Activated CD8-positive, alpha-beta memory T cell treated with anti-CD3 and anti-CD28 coated beads for 1 hour (primary cell): ENCODE measurements at places on chromosomes 6 and 20.

- no peak for DNase-seq
Observed at GRCh38 chr6:124967444-124967843, 5.2 kb downstream of the RNF217 start.

GRCh38 chr6:6646384-6646783 is 57.9 kb downstream of the LY86 start:
- DNase-seq: no peak

DNA sequence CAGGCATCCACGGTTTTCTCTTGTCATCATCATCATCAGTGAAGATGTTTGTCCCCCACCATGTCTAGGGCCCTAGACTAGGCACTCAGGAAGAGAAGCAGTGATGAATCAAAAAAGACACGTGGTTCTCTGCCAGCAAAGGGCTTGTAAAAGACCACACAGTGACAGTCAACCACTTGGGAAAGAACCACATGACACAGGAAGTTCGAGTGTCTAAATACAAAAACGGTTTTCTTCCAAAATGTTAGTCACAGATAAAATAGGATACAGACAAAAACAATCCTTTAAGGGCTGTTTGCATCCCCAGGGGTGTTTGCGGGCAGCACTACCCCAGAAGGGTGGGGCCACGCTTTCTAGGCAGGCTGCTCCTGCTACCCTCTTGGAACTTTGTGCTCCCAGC is 356.8 kb upstream of the AGPAT4 start:
- no peak for DNase-seq

DNA sequence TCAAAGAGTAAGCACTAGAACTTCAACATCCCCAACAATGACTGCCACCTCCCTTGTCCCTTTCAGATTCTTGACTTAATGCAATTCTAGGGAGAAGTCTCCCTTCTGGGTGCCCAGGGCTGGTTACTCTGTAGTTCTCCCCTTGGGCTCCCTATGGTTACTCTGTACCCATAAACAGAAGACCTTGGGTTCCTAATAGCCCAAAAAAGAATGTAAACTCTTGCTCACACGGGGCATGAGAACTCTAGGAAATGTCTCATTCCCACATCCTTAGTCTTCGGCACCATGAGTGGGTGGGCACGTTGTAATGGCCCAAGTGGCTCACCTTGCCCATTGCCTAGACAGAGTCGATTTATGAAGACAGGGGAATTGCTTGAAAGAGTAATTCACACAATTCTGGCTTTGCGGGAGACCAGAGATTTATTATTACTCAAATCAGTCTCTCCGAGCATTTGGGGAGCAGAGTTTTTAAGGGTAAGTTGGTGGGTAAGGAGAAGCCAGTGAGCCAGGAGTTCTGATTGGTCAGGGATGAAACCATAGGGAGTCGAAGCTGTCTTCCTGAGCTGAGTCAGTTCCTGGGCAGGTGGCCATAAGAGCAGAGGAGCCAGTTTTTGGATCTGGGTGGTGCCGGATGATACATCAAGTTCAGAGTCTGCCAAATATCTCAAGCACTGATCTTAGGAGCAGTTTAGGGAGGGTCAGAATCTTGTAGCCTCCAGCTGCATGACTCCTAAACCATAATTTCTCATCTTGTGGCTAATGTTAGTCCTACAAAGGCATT is 61.2 kb upstream of the SIRPG start:
- no peak for DNase-seq

DNA sequence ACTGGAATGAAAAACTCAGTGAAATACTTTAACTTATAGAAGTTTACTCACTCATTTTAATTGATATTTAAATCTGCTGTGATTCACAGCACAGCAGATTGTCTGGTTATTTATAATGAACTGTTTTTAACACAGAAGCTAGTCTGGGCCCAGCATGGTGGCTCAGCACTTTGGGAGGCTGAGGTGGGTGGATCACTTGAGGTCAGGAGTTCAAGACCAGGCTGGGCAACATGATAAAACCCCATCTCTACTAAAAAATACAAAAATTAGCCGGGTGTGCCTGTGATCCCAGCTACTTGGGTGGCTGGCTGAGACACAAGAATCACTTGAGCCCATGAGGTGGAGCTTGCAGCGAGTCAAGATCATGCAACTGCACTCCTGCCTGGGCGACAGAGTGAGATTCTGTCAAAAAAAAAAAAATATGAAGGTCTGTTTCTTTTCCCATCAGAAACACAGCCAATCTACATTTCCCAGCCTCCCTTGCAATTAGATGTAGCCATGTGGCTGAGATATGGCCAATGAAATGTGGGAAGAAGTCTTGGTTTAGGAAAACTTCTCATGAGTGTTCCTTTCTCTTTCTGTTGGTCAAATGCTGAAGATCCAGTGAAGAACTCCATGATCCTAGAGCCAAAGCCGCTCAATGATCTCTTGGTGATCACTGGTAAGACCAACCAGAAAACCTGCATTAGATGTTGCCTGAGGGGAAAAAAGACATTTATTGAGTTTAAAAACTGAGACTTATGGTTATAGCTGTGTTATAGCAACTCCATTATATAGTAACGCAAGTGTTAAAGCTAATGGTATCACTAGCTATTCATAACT is 31.3 kb upstream of the BTN3A2 start:
- no peak for DNase-seq

DNA sequence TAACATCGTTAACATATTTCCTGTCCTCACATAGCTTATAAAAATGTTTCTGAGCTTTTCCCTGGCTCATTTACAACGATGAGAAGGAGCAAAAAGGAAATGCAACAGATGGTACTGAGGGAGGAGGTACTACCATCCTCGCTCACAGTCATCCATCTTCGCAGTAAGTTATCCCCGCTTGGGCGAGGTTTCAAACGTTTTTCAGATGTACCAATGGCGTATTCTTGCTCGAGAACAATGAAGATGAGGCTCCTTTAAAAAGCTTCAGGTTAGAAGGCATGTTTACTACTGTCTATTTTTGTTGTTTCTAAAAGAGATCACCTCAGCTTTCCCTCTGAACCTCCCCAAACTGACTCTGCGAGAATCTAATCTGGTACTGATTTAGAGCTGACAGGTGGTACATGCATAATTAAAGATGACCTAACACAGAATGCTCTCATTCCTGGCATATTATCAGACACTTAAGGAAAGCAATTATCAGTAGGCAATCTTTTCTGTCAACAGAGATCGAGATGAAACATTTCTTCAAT is 178.7 kb downstream of the GJA10 start:
- no peak for DNase-seq

GRCh38 chr6:90387383-90387775 is 90.7 kb upstream of the BACH2 start:
- DNase-seq: no peak
